Esophagus squamous epithelium (tissue), 5 donors: ENCODE measurements at places on chromosomes 11 and 22.

DNA sequence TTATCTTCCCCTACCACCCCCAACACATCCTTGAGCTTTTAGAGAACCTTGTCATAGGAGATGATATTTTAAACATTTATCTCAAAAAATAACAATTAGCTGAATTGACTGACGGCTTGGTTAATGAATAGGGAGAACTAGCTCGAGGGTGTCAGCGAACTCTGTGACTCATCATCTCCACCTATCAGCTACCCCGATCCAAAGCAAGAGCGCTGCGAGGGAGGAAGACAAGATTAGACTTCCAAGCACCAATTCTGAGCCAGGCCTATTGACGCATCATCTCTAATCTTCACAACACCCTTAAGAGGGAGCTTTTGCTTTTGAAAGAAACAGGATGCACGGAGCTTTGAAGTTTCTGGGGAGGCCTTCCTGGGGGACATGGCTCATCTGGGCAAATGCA is 51.0 kb upstream of the GALNT18 start:
- H3K27me3 ChIP-seq = peaks cover 15% of the 10 kb centered on the region
- DNase-seq = no peak
- peaks cover 8% of the 10 kb centered on the region for H3K4me1 ChIP-seq
- H3K27ac ChIP-seq = no peak overlapping the region
- no peak overlapping the region for H3K4me3 ChIP-seq
- no peaks in the 10 kb centered on the region for H3K36me3 ChIP-seq

- H3K36me3 ChIP-seq = no peaks in the 10 kb centered on the region
- H3K27ac ChIP-seq = peak overlapping the region; percentile 1
- no peak for DNase-seq
Measured at GRCh38 chr11:73189315-73189714, 28.8 kb upstream of the P2RY2 start.

DNA sequence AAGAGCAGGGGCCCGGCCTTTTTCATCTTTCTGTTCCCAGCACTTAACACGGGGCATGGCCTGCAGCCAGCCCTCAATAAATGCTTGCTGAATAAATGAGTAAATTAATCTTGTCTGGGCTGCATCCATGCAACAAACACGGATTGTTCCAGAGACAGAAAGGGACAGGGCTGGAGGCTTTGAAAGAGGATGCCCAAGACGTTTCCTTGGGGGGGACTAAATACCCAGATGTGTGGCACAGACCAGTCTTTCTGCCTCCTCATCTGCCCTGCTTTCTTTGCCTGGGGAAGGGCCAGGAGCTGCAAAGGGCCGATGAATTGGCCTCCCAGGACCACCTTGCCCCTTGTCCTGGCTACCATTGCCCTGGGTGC is 40.4 kb downstream of the SHISAL1 start:
- H3K27me3 ChIP-seq = no peaks in the 10 kb centered on the region
- no peak for DNase-seq
- no peaks in the 10 kb centered on the region for H3K36me3 ChIP-seq
- no peak overlapping the region for H3K27ac ChIP-seq
- no peaks in the 10 kb centered on the region for H3K4me1 ChIP-seq

- no peaks in the 10 kb centered on the region for H3K27me3 ChIP-seq
- no peaks in the 10 kb centered on the region for H3K36me3 ChIP-seq
- H3K4me3 ChIP-seq = peak overlapping the region; percentile 48
- DNase-seq = no peak
- H3K27ac ChIP-seq = peak overlapping the region; percentile 82
- peaks cover 45% of the 10 kb centered on the region for H3K4me1 ChIP-seq
Measured at GRCh38 chr11:121656328-121657090, 203.7 kb upstream of the SORL1-AS1 start.

DNA sequence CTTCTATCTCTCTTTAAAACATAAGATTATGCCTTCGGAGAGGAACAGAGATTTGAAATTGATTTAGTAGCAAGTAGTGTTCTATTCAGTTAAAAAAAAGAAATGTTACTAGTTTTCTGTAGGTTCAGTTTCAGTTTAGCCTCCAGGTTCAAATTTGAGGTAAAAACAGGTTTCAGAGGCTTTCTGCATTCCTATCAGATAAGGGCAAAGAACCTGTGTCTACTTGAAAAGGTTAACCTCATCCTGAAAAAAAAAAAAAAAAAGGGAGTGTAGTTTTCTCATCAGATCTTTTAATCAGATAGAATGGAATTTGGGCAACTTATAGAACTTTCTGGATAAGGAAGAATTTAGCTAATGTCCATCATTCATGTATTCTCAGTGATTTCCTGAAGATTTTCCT is 12.1 kb downstream of the C11orf97 start:
- no peaks in the 10 kb centered on the region for H3K36me3 ChIP-seq
- no peak overlapping the region for H3K27ac ChIP-seq
- no peak for DNase-seq
- H3K27me3 ChIP-seq = peaks cover 3% of the 10 kb centered on the region

GRCh38 chr11:122210367-122210997 is 94.5 kb upstream of the BLID start:
- no peaks in the 10 kb centered on the region for H3K27me3 ChIP-seq
- no peak overlapping the region for H3K27ac ChIP-seq
- H3K4me3 ChIP-seq = no peak overlapping the region
- DNase-seq = no peak
- peaks cover 30% of the 10 kb centered on the region for H3K4me1 ChIP-seq

DNA sequence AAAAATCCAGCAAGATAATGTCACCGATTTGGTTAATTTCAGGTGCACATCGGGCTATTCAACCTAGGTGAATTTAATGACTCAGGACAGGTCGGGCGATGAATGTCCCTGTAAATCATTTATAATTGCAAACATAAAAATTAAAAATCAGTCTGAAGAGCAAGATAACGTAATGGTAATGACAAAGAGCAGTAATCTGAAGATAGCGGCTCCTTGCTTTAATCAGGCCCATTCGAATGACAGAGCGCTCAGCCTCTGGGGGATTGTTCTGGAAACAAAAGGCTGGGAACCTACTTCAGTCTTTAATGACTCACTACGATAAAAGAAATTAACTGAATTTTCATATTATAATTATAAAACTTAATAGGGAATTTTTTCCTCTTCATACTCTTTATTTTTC is 61.3 kb downstream of the RCN1 start:
- no peaks in the 10 kb centered on the region for H3K27me3 ChIP-seq
- H3K4me1 ChIP-seq = no peaks in the 10 kb centered on the region
- DNase-seq = no peak

GRCh38 chr22:17773606-17774205 is 563 bp downstream of the BID start:
- peaks cover 25% of the 10 kb centered on the region for H3K4me1 ChIP-seq
- no peaks in the 10 kb centered on the region for H3K27me3 ChIP-seq
- DNase-seq = no peak
- peak overlapping the region; percentile 68 for H3K27ac ChIP-seq
- peak overlapping the region; percentile 97 for H3K4me3 ChIP-seq

DNA sequence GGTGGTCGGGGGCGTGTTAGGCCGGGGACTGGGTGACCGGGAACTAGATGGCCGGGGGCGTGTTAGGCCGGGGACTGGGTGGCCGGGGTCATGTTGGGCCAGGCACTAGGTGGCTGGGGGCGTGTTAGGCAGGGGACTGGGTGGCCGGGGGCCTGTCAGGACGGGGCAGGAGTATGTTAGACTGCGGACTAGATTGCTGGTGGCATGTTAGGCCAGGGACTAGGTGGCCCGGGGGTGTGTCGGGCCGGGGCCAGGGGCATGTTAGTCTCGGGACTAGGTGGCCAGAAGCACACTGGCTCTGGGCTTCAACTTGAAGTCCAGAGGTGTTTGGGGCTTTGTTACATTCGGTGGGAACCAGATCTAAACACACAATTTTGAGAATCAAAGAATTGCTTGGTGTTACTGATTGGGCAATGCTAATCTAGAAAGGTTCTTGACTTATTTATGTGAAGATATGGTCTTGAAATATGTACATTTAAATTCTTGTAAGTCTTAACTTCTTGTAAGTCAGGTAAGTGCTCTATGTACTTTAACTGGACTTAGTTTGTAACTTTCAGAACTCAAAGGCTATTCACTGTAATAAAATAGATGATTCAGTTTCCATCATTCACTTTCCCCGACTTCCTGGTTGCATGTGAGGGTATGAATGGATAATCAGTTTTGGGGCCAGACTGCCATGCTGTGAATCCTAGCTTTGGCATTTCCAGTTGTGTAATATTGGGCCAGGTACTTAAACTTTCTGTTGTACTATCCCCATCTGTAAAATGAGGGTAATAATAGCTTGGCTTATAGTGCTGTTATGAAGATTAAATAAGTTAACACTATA is 1.1 kb downstream of the EXT2 start:
- H3K36me3 ChIP-seq = no peaks in the 10 kb centered on the region
- peak overlapping the region; percentile 70 for H3K4me3 ChIP-seq
- peak overlapping the region; percentile 78 for H3K27ac ChIP-seq
- H3K4me1 ChIP-seq = peaks cover 39% of the 10 kb centered on the region
- no peak for DNase-seq

DNA sequence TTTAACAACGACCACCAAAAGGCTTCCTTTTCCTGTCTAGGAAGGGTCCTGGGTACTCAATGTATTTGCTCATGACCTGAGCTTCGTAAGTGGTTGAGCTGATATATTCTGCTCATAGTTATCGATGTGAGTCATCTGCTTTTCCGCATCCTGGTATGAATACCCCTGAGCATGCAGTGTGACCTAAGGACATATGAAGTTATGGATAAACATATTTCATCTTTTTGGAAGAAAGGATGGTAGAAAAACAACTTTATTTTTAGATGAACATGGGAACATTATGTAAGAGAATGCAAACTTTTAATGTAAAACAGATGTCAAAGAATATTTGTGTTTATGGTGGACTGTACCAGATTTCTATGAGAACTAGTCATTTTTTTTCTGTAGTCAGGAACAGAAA is 28.4 kb downstream of the TRPC6 start:
- H3K4me1 ChIP-seq = no peaks in the 10 kb centered on the region
- no peaks in the 10 kb centered on the region for H3K27me3 ChIP-seq
- H3K27ac ChIP-seq = no peak overlapping the region
- no peaks in the 10 kb centered on the region for H3K36me3 ChIP-seq
- DNase-seq = no peak

DNA sequence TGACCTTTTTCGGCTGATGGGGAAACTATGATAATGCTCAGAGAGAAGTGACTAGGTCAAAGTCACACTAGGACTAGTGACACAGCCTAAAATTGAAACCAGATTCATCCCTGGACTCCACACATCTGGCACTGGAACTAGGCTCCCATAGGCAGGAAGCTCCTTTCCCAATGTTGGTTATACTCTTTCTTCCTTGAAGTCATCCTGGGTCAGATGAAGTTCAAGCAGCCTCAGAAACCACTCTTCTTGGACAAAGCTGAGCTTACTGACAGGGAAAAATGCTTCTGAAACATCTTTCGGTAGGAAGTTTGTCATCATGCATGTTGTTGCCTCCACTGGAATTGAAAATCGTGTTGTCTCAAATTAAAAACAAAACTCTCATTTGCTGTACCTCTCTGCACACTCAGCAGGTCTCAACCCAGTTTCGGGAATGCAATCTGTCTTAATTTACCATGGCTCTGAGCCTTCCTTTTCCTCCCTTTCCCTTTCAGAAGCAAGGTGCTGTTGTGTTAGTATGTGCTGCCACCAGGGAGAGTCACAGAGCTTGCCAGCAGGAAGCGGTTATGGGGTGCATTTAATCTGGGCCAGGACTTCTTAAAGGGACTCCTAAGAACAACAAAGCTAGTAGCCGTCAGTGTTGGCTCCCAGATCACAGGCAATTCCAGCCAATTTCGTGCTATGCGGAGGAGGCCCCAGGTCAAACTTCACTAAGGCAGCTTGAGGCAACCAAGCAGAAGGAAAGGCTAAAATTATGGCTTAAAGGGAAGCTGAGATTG is 384.8 kb downstream of the TENM4 start:
- DNase-seq = no peak
- H3K36me3 ChIP-seq = no peaks in the 10 kb centered on the region
- H3K4me1 ChIP-seq = no peaks in the 10 kb centered on the region
- H3K4me3 ChIP-seq = no peak overlapping the region

GRCh38 chr11:32172848-32173834 is 82.3 kb downstream of the RCN1 start:
- H3K4me3 ChIP-seq = peak overlapping the region; percentile 48
- no peaks in the 10 kb centered on the region for H3K27me3 ChIP-seq
- H3K36me3 ChIP-seq = no peaks in the 10 kb centered on the region
- no peak overlapping the region for H3K27ac ChIP-seq
- no peaks in the 10 kb centered on the region for H3K4me1 ChIP-seq

DNA sequence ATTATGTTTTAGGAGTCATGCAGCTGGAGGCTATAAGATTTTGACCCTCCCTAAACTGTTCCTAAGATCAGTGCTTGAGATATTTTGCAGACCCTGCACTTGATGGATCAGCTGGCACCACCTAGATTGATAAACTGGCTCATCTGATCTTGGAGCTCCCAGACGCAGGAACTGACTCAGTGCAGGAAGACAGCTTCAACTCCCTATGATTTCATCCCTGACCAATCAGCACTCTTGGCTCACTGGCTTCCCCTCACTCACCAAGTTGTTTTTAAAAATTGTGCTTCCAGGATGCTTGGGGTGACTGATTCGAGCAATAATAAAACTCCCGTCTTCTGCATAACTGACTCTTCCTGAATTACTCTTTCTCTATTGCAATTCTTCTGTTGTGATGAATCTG is 637.5 kb upstream of the FAT3 start:
- no peaks in the 10 kb centered on the region for H3K27me3 ChIP-seq
- no peaks in the 10 kb centered on the region for H3K36me3 ChIP-seq
- no peaks in the 10 kb centered on the region for H3K4me1 ChIP-seq
- no peak for DNase-seq

DNA sequence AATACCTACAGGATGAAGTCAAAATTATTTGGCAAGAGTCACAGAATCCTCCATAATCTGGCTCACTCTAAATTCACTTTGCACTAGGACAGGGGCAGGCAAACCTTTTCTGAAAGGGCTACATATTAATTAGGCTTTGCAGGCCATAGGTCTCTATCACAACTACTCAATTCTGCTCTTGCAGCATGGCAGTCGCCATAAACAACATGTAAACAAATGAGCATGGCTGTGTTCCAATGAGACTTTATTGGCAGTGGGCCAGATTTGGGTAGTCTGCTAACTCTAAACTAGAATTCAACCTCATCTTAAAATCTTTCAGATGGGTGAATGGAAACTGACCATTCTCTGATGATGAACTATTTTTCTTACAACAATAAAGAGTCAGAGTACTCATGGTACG is 5.8 kb downstream of the THRSP start:
- no peak for DNase-seq
- no peaks in the 10 kb centered on the region for H3K4me1 ChIP-seq
- H3K27ac ChIP-seq = no peak overlapping the region
- no peaks in the 10 kb centered on the region for H3K27me3 ChIP-seq
- no peak overlapping the region for H3K4me3 ChIP-seq

DNA sequence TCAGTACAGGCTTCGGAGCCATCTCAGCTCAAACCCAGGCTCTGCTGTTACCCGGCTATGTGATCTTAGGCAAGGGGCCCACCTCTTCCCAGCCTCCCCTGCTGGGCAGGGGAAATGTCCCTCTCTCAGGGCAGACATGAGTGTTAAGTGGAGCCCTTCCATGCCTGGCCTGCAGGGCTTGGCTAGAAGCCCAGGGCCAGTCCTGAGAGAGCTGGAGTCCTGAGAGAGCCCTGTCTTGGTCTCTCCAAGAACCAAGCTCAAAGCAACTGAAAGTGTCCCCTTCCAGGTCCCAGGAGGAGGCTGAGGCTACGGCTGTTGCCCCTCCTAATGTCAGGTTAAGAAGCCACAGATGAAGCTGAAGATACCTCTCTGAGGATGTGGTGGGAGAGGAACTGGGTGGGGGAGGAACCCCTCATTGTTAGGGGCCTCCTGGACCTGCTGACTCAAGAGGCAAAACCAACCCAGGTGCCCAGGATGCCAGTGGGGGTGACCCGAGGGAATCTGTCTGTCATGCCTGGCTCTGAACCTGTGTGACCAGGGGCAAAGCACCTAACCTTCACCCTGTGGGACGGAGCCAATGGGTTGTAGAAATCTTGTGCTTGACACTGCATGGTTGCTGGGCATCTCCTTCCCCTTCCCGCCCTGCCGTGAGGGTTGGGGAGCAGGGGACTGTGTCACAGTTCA is 4.2 kb downstream of the ZP1 start:
- no peak overlapping the region for H3K27ac ChIP-seq
- DNase-seq = no peak
